ENCODE measurements at places on chromosomes 2 and 18.

DNA sequence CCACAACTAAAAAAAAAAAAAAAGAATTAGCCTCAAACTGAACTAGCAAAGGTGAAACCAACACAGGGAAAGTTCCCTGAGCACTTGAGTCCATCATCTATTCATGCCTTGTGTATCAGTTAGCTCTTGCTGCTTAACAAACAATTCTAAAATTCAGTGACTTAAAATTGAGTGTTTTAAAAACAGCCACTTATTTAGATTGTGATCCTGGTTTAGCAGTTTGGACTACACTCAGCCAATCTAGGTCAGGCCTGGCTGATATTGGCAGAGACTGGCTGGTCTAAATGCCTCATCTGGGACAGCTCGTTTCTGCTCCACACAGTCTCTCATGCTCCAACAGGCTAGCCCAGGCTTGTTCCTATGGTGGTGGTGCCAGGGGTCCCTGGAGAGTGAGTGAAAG, 247.9 kb downstream of the ATAD2B start:
- no peak for DNase-seq

DNA sequence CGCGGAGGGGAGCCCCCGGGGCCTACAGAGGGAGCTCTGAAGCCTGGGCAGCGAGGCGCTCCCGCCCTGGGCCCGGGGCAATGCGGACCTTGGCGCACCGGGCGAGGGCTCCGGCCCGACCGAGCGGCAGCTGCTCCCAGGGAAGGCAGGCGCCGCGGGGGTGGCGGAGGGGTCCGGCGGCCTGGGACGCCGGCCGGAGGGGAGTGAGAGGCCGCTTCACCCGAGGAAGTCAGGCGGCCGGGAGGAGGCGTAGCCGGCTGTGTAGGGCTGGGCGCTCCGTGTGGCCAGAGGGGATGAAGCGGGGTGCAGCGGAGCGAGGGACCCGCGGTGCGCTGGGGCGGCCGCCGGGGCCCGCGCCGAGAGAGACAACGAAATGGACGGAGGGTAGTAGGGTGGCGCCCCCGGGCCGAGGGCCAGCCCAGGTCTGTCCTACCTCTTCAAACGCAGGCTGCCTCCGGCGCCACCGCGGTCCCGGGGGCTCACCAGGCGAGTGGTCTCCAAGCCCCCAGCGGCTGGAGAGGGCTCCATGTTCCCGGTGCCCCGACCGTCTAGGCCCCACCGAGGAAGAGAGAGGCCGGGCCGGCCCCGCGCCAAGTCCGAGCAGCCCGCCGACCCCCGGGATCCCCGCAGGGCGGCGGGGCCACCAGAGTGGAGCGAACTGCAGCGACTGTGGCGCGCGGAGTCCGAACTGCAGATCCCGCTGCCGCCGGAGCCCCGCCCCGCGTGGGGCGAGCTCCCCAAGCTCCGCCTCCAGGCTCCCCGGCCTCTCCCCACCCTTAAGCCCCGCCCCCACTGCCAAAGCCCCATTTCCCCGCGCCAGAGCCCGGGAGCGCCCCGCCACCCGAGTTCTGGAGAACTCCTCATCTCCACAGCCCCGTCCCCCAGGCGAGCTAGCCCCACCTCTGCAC, at the start of gene SLC30A3:
TSS of gene SLC30A3 (minus strand) at position 669 of the 908 bp plus-strand sequence. CDS start at position 528, 141 bp downstream.
- DNase-seq, result peak; percentile 67

DNA sequence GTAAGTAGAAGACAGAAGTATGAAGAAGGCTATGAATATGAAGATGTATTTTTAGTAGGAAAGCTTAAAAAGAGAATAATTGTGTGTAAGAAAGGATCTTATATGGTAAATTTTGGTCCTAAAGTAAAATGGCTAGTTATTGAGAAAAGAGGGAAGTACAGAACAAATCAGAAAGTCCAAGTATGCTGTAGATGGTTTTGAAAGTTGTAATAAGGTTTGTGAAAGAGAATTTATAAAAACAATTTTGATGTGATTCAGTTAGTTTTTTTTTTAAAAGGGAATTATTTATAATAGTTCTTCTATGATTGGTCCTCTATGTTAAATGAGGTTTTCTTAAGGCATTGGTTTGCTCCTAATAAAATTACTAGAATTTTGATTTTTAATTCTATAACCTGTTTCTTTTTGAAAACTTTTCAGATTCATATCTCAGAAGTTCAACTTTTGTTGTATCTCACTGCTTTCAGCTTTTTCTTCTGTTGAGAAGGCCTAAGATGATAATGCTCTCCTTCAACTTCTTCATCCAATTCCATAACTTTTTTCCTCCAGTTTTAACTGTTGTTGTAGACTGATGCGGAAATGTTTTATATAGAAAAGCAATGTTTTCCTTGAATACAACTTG, 322.7 kb downstream of the NOL4 start:
- no peak for DNase-seq

DNA sequence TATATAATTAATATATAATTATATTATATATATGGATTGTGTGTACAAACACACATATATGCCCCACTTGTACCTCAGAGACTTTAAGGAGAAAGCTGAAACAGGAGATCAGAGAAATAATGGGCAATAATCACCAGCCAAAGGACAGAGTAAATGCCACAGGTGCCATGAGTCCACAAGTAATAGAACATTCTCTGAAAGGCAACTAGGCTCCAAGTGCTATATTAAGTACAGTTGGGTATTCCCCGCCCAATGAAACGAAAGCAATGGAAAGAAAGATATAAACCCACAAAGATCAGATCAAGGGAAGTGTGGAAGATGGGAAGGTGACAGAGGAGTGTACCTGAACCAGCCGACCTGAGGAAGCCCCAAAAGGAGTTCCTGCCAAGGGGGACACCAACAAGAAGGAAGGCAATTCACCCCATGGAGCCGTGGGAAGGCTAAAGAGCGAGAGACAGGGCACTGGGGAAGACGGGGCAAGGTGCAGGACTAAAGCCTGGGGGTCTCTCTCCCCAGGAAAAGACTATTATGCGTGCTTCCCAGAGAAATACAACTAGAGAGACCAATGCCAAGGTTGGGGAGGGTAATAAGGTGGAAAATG, 19.0 kb downstream of the DYM start:
- DNase-seq, result no peak

- DNase-seq, result no peak
Measured at GRCh38 chr2:208156439-208156838, 7.0 kb downstream of the CRYGA start.

GRCh38 chr18:10142496-10143160, 228.8 kb downstream of the VAPA start:
- peak; percentile 62 for DNase-seq

GRCh38 chr2:239184968-239185903, 215.6 kb downstream of the HDAC4 start:
- DNase-seq, result peak; percentile 7

GRCh38 chr2:13652531-13653313, 936.0 kb downstream of the TRIB2 start:
- no peak for DNase-seq

- DNase-seq, result no peak
Measured at GRCh38 chr2:136098441-136098840, 19.5 kb downstream of the CXCR4 start.

GRCh38 chr2:44100351-44100750, 68.3 kb upstream of the PPM1B start:
- DNase-seq, result peak; percentile 43

- DNase-seq, result no peak
Measured at GRCh38 chr18:35159782-35160181, 81.1 kb upstream of the ZNF397 start.

DNA sequence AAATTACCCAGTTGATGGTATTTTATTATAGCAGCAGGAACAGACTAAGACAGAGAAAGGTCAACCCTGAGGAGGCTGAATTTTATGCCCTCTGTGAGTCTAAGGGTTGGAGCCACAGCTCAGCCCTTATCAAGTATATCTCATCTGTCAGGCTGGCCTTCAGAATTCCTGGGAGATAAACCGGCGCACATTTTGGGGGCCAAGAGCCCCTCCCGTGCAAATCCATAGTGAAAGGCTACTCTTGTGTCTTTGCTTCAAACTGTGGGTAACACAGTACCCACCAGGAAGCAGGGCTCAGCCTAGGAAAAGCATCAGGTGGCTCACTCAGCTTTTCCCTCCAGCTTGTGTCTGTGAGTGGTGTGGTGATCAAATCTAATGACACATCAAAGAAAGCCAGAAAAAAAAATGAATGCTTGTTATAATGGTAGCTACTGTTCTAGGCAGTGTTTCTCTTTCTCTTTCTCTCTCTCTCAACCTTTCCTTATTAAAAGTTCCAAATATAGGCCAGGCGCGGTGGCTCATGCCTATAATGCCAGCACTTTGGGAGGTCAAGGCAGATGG, 25.0 kb upstream of the ASXL2 start:
- no peak for DNase-seq

DNA sequence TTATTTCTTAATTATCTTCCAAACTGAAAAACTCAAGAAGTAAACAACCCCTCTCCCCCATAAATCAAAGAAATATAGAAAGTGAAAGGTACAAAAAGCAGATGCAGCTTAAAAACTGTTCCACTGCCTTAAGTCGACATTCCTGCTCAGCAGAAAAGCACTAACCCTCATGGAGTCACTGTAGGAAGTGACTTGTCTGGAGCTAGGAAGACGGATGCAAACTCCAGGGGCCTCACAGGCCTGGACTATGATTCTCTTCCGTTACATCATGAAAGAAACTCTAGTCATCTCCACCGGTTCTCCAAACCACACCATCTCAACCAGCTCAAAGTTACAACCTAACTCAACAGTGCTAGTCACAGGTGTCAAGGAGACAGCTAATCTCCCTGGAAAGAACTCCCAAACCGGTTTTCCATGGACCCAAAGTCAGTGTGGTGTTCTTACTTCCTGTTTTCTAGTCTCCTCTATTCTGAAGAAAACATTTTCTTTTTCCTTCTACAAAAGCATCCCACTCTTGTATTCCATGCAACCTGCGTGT, 128.4 kb downstream of the PIEZO2 start:
- no peak for DNase-seq

DNA sequence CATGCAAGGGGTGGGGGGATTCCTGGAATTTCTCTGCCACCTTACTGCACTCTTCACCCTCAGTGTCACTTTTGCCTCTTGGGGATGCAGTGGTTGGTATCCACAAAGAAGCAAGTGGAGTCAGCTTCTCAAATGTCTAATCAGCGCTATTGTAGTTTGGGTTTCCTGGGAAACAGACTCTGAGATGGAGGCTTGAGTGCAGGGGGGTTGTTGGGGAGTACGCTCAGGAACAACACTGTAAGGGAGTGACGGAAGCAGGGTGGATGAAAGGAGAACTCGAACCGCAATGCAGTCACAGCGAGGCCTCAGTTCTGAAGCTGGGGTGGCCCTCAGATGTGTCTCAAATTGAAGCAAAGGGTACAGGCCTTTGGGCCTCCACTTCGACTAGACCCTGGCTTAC, 73.6 kb upstream of the EPC2 start:
- no peak for DNase-seq

- no peak for DNase-seq
Measured at GRCh38 chr18:35835833-35836232, 136.6 kb upstream of the RMP24 start.

GRCh38 chr2:74454654-74455511, at the start of gene INO80B:
Gene INO80B, plus strand, starts transcription at chr2:74455087. Its CDS starts 30 bp downstream, at chr2:74455117.
- peak; percentile 97 for DNase-seq

- no peak for DNase-seq
Measured at GRCh38 chr2:47645246-47645645, 137.7 kb upstream of the MSH6 start.

- peak; percentile 37 for DNase-seq
Measured at GRCh38 chr2:82857967-82858366, 1601.1 kb downstream of the SUCLG1 start.

GRCh38 chr2:33655626-33656320, 56.7 kb upstream of the FAM98A start:
- no peak for DNase-seq

GRCh38 chr2:123656590-123656989, 368.5 kb upstream of the CNTNAP5 start:
- DNase-seq, result no peak

DNA sequence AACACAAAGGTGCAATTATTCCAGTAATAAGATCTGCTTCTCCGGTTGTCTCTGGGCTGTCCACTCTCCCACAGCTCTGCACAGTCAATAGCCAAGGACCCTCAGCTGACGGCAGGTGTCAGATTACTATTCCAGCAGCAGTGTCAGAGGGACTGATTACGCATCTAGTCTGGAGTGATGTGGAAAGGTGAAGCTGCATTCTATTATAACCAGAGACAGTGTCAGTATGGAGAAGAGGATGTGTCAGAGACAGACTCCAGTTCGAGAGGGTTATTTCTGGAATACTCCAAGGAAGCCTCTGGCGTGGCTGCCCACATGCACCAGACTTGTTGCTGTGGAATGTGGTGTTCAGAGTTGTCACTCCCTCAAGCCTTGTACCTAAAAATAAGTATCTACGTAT, 163.6 kb upstream of the TMEM200C start:
- DNase-seq, result peak; percentile 50

DNA sequence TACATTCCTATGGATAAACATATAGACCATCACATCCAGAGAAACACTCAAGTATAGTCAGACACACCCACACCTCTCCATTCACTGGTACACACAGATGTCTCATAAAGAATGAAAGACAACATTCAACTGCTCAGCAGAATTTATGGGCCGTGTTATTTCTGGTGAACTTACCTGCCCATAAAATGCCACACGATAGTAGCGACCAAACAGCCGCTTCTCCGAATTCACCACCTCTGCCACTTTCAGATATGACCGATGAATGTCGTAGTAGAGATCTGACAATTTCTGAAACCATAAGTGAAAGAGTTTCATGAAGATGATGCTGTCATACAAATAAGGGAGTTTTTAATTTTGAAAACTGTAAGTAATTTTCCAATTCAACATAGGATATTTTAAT, 70.7 kb upstream of the CCDC195 start:
- DNase-seq, result no peak

GRCh38 chr18:48839819-48840490, 110.8 kb downstream of the SMAD7 start:
- DNase-seq, result no peak

DNA sequence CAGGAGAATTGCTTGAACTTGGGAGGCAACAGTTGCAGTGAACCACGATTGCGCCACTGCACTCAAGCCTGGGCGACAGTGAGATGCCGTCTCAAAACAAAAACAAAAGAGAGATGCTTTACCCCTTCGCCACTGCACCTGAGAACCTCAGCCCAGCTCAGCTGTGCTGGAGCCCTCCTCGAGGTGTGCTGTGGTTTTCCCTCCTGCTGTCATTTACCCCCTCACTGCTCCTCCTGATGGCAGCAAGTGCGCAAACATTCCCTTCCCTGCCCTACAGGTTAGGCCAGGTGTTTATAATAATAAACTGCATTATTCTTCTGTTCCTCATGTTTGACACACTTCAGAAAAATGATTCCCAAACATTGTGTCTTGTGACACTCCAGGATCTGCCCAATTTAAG, 8.4 kb downstream of the FBXO36 start:
- DNase-seq, result no peak

DNA sequence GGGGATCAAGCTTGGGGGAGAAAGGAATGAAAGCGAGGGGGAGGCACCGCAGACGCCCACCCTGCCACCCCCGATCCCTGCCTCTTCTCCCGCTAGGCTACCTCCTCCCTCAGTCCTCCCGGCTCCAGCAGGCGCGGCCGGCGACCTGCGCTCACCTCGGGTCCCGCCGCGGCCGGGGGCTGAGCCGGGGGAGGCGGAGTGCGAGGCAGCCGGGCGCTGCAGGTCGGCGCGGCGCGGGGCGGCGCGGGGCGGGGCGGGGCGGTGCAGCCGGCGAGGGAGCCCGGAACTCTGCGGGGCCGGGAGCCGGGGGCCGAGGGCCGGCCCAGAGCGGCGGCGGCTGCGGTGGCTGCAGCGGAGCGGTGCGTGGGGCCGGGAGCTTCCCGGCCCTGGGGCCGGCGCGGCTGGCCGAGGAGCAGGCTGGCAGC, 477 bp downstream of the ACVR1 start:
- DNase-seq, result no peak

- peak; percentile 90 for DNase-seq
Measured at GRCh38 chr2:20450201-20450999, 3.5 kb downstream of the RHOB start.

- no peak for DNase-seq
Measured at GRCh38 chr2:146068051-146068450, 1548.1 kb upstream of the ZEB2 start.

- DNase-seq, result peak; percentile 81
Measured at GRCh38 chr18:32175265-32175664, 14.6 kb upstream of the MEP1B start.
